ENCODE measurements at places on chromosomes 12 and 14. TPM values are rescaled to one million over a fixed set of nuclear protein-coding genes. Genes with fewer than 3 reads are reported as not detected.

GRCh38 chr14:105947599-105947998 is 421.2 kb downstream of the TMEM121 start:
- no peak for DNase-seq
- no peaks in the 10 kb centered on the region for H3K36me3 ChIP-seq
- peaks cover 12% of the 10 kb centered on the region for H3K4me1 ChIP-seq
- no peak overlapping the region for H3K4me3 ChIP-seq
- no peaks in the 10 kb centered on the region for H3K27me3 ChIP-seq

- no peaks in the 10 kb centered on the region for H3K4me1 ChIP-seq
- no peaks in the 10 kb centered on the region for H3K36me3 ChIP-seq
- no peak for DNase-seq
- no peak overlapping the region for H3K27ac ChIP-seq
- no peak overlapping the region for H3K4me3 ChIP-seq
Observed at GRCh38 chr12:91931111-91931510, 214.5 kb downstream of the BTG1 start.

Gene TSPAN9
- total RNA-seq: 0.49 TPM

GRCh38 chr14:60363687-60364086 is 114.7 kb downstream of the PPM1A start:
- DNase-seq: no peak
- no peak overlapping the region for H3K4me3 ChIP-seq
- no peak overlapping the region for H3K27ac ChIP-seq
- peaks cover 6% of the 10 kb centered on the region for H3K27me3 ChIP-seq
- H3K36me3 ChIP-seq: no peaks in the 10 kb centered on the region
- H3K4me1 ChIP-seq: no peaks in the 10 kb centered on the region

Gene ADGRD1
- total RNA-seq: 1.1 TPM

DNA sequence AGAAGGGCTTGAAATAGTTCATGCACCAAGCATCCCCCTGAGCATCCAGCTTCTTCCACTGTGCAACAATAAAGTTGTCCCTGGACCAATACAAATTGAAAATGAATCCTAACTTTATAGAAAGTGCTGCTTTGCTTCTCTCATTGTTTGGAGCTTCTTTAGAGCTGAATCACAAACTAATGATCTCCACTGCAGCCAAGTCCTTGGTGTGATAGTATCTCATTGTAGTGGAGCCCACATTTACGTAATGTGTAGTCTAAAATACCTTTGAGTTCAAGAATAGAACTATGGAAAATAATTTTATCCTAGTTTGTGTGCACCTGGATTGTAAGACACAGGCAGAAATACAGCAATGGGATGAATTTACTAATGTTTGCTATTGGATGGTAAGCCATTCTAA is 319.9 kb downstream of the EGLN3 start:
- DNase-seq: no peak
- no peak overlapping the region for H3K4me3 ChIP-seq
- H3K36me3 ChIP-seq: no peaks in the 10 kb centered on the region
- H3K4me1 ChIP-seq: no peaks in the 10 kb centered on the region

Gene ATG14
- total RNA-seq: 17.0 TPM

DNA sequence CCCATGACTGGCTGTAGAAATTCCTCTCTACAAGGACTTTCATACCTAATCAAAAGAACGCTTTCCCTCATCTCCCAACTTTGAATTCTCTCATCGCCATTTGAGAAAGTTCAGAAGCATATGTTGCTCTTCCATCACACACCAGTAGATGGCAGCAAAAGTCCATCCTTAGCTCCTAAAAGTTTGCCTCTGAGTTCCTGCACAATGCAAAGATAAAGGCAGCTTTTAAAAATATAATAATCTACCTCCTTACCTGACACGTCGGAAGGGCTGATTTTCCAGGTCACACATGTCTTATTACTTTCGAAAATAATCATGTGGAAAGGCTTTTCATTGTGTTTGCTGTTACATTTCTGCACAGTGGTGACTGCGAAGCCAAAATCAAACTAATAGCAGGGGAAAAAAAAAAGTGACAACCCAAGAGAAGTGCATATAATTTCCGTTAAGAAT is 456.7 kb upstream of the SEL1L start:
- H3K27me3 ChIP-seq: no peaks in the 10 kb centered on the region
- no peaks in the 10 kb centered on the region for H3K36me3 ChIP-seq
- H3K4me3 ChIP-seq: no peak overlapping the region
- no peaks in the 10 kb centered on the region for H3K4me1 ChIP-seq
- DNase-seq: peak; percentile 36
- H3K27ac ChIP-seq: no peak overlapping the region

Gene SRGAP1
- 0.22 TPM for total RNA-seq
